Mesenteric fat pad (tissue), 1 donor: ENCODE measurements at places on chromosomes 16 and 17. TPM values are rescaled to one million over a fixed set of nuclear protein-coding genes. Genes with fewer than 3 reads are reported as not detected.
A peak's percentile ranks its signal among the peaks of the same experiment; 100 is the strongest.

GRCh38 chr16:17744921-17745572 is 274.3 kb upstream of the XYLT1 start:
- no peak for DNase-seq

- peak; percentile 92 for DNase-seq
Measured at GRCh38 chr16:85123891-85124635, 11.8 kb upstream of the CIBAR2 start.

CCL4 gene
- total RNA-seq, result 25.3 TPM

GRCh38 chr16:5776876-5777275 is 679.3 kb upstream of the EEF2KMT start:
- no peak for DNase-seq

DNA sequence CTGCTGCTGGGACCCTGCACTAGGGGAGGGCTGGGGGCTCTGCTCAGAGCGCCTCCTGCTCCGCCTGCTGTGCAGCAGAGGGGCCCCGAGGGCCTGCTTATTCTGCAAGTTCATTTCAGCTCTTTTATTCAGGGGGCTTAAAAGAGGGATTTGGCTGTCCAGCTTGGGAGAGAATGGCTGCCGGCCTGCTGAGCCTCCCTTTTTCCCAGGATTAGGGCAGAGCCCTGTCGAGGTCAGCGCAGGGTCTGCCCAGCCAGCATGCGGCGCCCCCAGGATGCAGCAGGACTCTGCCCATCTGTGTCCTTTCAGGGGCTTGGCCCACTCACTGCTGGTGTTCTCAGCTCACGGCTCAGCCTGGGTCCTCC is 1.1 kb downstream of the SMIM5 start:
- DNase-seq, result no peak

GRCh38 chr17:67058036-67058435 is 13.7 kb downstream of the CACNG1 start:
- peak; percentile 16 for DNase-seq

ALG1 gene
- total RNA-seq, result 20.4 TPM

SLC6A4 gene
- total RNA-seq, result not detected

- DNase-seq, result no peak
Measured at GRCh38 chr16:4924593-4925292, 12.2 kb downstream of the PPL start.
